ENCODE measurements at places on chromosomes 11 and 22. TPM values are rescaled to one million over a fixed set of nuclear protein-coding genes. Genes with fewer than 3 reads are reported as not detected.
A peak's percentile ranks its signal among the peaks of the same experiment; 100 is the strongest.

Gene FGF4
- polyA plus RNA-seq: 0.03 TPM

Gene MCHR1
- 0.39 TPM for polyA plus RNA-seq

Gene CNTF
- not detected for polyA plus RNA-seq

- H3K4me1 ChIP-seq: peaks cover 3% of the 10 kb centered on the region
- peak overlapping the region; percentile 47 for H3K4me3 ChIP-seq
- DNase-seq: no peak
These were observed 607 bp downstream of the CCDC82 start for GRCh38 chr11:96388891-96389719.

DNA sequence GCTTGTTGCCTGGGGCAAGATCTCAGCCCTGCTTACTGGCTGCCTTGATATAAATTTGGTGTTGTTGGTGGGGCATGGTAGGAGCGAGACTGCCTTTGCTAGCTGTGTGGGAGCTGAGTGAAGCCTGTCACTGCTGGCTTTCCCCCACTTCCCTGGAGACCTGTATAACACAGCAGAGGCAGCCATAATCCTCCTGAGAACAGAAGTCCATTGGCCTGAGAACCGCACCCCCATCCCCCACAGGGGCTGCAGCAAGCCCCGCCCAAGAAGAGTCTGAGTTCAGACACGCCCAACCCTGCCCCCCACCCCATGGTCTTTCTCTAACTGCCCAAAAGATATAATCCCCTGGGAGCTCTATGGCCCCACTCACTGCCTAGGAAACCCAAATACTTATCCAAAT, 39.2 kb upstream of the ARHGAP42 start:
- DNase-seq: no peak
- no peak overlapping the region for H3K27ac ChIP-seq
- H3K27me3 ChIP-seq: no peaks in the 10 kb centered on the region
- H3K4me3 ChIP-seq: no peak overlapping the region
- H3K36me3 ChIP-seq: no peaks in the 10 kb centered on the region
- H3K4me1 ChIP-seq: no peaks in the 10 kb centered on the region
